Breast epithelium (tissue), 4 donors: ENCODE measurements at places on chromosomes 7 and 10. TPM values are rescaled to one million over a fixed set of nuclear protein-coding genes. Genes with fewer than 3 reads are reported as not detected.

DNA sequence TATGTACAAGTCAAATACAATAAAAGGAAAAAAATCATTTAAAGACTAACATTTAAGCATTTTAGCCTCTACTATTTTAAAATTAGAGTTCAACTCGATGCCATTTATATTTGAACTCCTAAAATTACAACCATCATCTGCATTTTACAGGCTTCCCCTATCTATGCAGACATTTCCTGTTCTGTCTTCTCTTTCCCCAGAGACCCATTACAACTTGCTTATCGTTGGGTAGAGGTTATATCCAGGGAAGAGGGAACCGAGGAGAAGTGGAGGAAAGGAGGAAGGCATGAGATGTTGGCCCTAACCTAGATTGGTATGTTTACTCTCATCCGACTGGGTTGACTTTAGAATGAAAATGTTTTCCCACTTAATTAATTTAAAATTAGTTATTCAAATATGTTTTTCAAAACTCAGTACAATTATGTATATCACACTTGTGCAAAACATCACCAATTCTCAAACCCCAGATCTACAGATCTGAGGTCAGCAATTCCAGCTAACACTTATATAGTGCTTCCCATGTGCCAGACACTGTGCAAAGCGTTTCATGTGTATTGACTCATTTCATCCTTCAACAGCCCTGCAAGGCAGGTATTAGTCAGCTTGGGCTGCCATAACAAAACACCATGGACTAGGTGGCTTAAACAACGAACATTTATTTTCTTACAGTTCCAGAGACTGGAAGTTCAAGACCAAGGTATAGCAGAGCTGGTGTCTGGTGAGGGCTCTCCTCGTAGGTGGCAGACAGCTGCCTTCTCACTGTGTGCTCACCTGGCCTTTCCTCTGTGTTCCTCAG lies 27.3 kb upstream of the HERPUD2 start:
- H3K4me1 ChIP-seq, result no peaks in the 10 kb centered on the region
- H3K27me3 ChIP-seq, result no peaks in the 10 kb centered on the region
- no peak overlapping the region for H3K4me3 ChIP-seq
- no peak overlapping the region for H3K27ac ChIP-seq
- H3K36me3 ChIP-seq, result no peaks in the 10 kb centered on the region

DNA sequence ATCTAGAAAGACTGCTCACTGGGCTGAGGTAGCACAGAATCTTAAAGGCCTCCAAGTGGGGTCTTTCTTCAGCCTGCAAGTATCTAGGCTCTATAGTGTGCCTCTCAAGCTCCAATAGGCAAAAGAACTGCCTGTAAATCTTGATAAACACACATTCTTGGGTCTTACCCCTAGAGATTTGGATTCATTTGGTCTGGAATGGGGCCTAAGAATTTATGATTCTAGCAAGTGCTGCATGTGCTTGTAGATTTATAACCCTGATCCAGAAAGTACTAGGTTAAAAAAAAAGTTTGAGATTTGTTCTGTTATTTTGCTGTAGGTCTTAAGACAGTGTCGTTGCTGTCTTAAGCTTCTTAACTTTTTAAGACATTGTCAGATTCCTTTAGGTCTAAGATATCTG lies 74.1 kb downstream of the RALA start:
- no peak for DNase-seq
- H3K36me3 ChIP-seq, result no peaks in the 10 kb centered on the region
- no peaks in the 10 kb centered on the region for H3K4me1 ChIP-seq

DNA sequence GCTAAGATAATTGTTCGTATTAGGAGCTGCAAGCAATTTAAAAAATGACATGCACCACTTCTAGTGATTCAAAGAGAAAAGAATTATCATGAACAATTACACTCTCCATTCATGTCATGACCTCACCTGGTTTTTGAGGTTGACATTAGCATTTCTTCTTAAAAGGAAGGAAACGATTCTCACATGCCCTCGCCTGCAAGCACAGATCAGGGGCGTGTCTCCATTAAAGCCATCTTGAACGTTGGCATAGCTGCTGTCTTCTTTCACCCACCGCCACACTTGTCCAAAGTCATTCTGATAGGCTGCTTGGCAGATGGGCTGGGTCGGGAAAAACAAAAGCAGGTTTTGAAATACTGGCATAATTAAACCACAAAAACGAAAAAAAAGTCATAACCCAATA lies 19.9 kb downstream of the ANKRD22 start:
- no peak for DNase-seq
- H3K27me3 ChIP-seq, result no peaks in the 10 kb centered on the region
- H3K4me3 ChIP-seq, result no peak overlapping the region
- no peaks in the 10 kb centered on the region for H3K36me3 ChIP-seq

GRCh38 chr7:27739301-27739908 lies 557 bp upstream of the TAX1BP1 start:
- peak overlapping the region; percentile 97 for H3K4me3 ChIP-seq
- H3K36me3 ChIP-seq, result no peaks in the 10 kb centered on the region
- no peaks in the 10 kb centered on the region for H3K4me1 ChIP-seq
- peak overlapping the region; percentile 100 for H3K27ac ChIP-seq
- no peaks in the 10 kb centered on the region for H3K27me3 ChIP-seq
- DNase-seq, result no peak

The CALHM1 gene
- total RNA-seq, result not detected

The REPIN1 gene
- total RNA-seq, result 43.7 TPM

The TCF7L2 gene
- 33.1 TPM for total RNA-seq

The YKT6 gene
- 49.4 TPM for total RNA-seq

DNA sequence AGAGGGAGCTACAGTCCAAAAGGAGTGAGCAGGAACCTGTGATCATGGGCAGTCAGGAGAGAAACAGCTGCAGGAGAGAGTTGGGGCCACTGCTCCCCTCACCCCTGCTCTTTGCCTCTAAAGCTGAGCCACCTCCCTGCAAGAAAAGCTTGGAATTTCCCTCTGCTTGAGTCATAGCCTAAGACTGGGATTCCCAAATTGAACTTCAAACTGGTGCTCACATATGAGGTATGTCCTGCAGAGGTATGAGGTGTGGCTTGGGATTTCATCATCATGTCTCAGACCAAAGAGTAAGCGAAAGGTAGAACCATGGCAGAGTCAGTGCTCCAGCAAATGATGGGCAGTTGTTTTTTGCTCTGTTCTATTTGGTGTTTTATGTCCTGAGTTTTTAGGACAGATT lies 237.1 kb upstream of the NRP1 start:
- DNase-seq, result no peak
- no peaks in the 10 kb centered on the region for H3K4me1 ChIP-seq
- no peaks in the 10 kb centered on the region for H3K27me3 ChIP-seq
- no peaks in the 10 kb centered on the region for H3K36me3 ChIP-seq
- H3K27ac ChIP-seq, result no peak overlapping the region
- no peak overlapping the region for H3K4me3 ChIP-seq

DNA sequence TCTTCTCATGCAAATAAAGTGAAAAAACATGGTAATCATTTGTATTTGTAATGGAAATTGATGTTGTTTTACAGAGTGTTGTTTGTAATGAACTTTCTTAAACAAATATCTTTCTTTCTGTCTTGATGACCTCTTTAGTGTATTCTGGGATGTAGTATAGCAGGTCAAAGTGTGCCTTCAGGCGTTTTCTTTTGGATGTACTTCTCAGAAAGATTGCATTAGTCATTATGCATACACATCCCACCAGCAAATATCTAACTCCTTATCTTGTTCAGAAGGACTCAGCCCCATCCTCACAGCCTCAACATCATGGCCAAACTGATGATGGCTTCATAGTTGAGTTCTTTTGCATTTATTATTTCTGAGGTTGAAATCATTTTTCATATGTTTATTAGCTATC lies 124.7 kb downstream of the LRRC18 start:
- no peak overlapping the region for H3K27ac ChIP-seq
- no peak for DNase-seq
- H3K4me1 ChIP-seq, result no peaks in the 10 kb centered on the region
- no peaks in the 10 kb centered on the region for H3K27me3 ChIP-seq
- H3K36me3 ChIP-seq, result no peaks in the 10 kb centered on the region
- H3K4me3 ChIP-seq, result no peak overlapping the region

DNA sequence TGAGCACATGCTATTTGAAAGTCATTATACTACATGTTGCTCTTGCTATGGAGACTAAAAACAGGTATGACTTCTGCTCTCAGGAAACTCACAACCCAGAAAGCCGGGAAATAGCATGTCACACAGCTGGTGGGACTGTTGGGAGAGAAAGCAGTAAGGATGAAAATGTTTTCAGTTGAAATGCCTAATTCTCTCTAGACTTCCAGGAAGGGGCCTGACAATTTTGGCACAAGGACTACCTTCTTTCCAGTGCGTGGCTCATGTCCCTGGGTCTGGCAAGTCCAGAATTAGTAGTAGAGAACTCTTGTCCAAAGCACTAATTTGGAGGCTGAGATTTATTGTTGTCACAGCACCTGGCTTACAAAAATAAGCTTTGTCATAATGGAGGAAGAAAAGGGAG lies 567.6 kb downstream of the LRMDA start:
- no peak overlapping the region for H3K4me3 ChIP-seq
- H3K27ac ChIP-seq, result no peak overlapping the region
- no peaks in the 10 kb centered on the region for H3K4me1 ChIP-seq

DNA sequence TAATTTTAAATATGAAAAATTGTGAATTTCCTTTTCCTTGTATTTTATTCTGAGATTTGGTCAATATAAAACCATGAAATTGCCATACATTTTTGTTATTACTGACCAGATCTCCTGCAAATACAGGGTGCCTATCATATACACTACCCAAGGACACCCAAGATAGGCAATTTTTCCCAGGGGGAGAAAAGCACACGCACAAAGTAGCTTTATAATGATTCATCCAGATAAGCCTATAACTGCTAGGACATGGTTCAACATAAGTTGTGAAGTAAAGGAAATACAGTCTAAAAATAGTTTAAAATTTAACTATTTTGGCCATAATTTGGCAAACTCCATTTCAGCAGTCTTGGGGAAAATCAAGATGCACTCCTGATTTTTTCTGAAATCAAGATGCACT lies 4.8 kb downstream of the RUFY2 start:
- no peaks in the 10 kb centered on the region for H3K27me3 ChIP-seq
- H3K36me3 ChIP-seq, result no peaks in the 10 kb centered on the region
- DNase-seq, result no peak

DNA sequence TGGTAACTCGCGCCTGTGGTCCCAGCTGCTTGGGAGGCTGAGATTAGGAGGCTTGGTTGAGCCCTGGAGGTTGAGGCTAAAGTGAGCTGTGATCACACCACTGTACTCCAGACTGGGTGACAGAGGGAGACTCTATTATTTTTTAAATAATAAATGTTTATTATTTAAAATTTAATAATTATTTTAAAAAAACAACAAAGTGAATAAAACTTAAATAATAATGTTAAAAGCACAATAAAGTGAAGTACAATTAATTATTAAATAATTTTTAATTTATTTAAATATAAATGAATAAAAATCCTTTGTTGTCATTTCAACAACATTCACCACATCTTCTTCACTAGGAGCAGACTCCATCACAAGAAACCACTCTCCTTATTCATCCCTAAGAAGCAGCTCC lies 64.8 kb downstream of the AVL9 start:
- H3K27ac ChIP-seq, result no peak overlapping the region
- H3K27me3 ChIP-seq, result no peaks in the 10 kb centered on the region
- H3K4me1 ChIP-seq, result no peaks in the 10 kb centered on the region
- no peak for DNase-seq
- H3K4me3 ChIP-seq, result no peak overlapping the region

DNA sequence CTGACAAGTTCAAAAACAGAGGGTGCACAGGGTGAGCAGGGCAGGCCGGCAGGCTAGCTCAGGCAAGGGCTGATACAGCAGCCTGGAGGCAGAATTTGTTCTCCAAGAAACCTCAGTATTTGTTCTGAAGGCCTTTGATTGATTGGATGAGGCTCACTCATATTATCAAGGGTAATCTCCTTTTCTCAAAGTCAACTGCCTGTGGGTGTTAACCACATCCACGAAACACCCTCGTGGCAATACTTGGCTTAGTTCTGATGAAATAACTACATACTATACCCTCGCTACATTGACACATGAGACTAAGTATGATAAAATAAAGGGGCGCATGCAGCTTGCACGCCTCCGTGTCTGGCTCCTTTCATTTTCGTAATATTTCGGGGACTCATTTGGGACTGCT lies 4.4 kb upstream of the PPP2R2D start:
- H3K27ac ChIP-seq, result no peak overlapping the region
- DNase-seq, result no peak
- no peak overlapping the region for H3K4me3 ChIP-seq
- peaks cover 4% of the 10 kb centered on the region for H3K27me3 ChIP-seq
- H3K4me1 ChIP-seq, result no peaks in the 10 kb centered on the region
- no peaks in the 10 kb centered on the region for H3K36me3 ChIP-seq

DNA sequence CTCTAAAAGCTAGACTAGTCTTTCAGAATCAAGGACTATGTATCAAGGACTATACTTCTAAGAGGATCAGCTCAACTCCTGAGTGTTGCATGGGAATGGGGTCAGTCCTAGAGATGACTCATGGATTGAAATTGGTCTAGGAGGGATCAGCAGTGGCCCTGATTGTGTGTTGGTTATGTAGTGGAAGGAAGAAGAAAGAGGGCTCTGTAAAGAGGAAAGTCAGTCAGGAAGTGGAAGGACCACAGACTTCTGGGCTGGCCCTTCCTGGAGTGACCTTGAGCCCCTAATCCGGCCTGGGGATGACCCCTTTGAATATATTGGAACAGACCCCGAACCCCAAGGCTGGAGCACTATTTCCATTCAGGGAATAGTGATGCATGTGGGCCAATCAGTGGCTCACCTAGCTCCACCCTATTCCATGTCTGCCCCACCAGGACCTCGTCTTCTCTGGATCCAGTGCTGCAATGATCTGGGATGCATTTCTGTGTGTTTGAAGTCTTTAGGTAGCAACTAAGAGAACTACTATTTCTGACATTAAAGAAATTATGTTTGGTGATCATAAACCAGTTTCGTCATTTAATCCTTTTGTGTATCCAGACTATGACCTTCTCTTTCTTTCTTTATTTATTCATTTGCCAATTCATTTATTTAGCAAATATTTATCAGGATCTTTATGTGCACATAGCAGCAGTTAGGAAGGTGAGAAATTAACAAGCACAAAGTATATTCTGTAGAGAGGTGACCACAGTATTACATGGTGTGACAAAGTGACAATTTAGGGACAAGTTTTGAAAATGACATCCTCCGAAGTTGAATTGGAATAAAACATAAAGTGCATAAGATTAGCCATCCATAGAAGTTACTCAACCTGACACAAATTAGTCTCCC lies 48.6 kb upstream of the KIF5B start:
- H3K36me3 ChIP-seq, result no peaks in the 10 kb centered on the region
- no peak for DNase-seq
- H3K27ac ChIP-seq, result no peak overlapping the region
- no peaks in the 10 kb centered on the region for H3K27me3 ChIP-seq
- no peaks in the 10 kb centered on the region for H3K4me1 ChIP-seq

GRCh38 chr10:95517536-95518454 lies 43.4 kb downstream of the SORBS1 start:
- no peaks in the 10 kb centered on the region for H3K36me3 ChIP-seq
- no peak overlapping the region for H3K4me3 ChIP-seq
- peak overlapping the region; percentile 20 for H3K27ac ChIP-seq
- no peaks in the 10 kb centered on the region for H3K27me3 ChIP-seq
- no peak for DNase-seq
- peaks cover 8% of the 10 kb centered on the region for H3K4me1 ChIP-seq
